Dermis blood vessel endothelial cell (primary cell): ENCODE measurements at places on chromosomes 7 and 10.

DNA sequence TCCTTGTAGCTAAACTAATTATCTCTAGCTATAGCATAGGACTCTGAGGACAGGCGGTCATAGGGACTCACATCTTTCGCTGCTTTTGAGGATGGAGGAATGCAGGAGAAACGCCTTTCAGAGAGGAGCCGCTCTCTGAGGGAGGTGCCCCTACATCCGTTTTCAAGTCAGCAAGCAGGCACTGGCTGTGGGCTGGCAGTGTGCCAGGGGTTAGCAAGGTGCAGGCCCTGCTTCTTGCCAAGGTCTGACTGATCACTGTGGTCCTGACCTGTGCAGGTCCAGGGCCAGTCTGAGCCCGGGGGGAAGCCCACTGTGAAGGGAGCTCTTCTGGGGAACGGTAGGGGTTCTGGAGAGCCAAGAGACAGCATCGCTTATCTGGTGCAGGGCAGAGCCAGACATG, 89.4 kb downstream of the SH3PXD2A start:
- peak; percentile 54 for DNase-seq

- DNase-seq, result peak; percentile 98
These were observed 84.7 kb downstream of the NRP1 start for GRCh38 chr10:33249659-33250345.

DNA sequence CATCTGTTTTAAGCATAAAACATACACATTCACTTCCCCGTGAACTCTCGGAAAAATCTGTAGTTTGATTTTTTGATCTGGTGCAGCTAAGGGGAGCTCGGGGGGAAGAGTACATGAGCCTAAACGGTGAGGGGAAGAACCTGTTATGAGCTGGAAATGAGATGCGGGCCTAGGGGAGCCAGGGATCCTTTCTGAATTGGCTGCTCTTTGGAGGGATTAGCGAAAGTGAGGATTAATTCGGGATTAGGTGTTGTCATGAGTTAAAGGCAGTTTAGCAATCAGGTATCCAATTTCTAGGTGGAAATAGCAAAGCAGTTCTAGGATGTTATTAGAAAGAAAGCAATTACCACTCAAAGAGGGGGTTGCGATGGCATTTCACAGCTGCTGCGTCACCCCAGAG, 51.1 kb upstream of the ADARB2 start:
- no peak for DNase-seq

DNA sequence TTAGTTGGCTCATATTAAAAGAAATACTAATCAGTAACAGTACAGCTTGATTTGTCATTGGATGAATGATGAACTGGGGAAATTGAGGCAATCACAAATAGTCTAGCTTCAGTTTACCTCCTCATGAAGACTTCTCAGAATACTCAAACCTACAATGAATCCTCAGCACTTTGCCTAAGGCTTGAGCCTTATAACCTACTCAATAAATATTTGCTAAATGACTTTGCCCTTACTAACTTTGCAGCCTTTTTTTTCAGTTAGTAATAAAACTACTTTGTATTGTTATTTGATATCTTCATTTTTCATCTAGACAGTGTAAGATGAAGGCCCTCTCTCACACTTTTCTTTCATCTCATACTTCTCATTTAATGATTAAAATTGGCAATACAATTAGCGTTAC, 1162.5 kb upstream of the C7orf33 start:
- no peak for DNase-seq

DNA sequence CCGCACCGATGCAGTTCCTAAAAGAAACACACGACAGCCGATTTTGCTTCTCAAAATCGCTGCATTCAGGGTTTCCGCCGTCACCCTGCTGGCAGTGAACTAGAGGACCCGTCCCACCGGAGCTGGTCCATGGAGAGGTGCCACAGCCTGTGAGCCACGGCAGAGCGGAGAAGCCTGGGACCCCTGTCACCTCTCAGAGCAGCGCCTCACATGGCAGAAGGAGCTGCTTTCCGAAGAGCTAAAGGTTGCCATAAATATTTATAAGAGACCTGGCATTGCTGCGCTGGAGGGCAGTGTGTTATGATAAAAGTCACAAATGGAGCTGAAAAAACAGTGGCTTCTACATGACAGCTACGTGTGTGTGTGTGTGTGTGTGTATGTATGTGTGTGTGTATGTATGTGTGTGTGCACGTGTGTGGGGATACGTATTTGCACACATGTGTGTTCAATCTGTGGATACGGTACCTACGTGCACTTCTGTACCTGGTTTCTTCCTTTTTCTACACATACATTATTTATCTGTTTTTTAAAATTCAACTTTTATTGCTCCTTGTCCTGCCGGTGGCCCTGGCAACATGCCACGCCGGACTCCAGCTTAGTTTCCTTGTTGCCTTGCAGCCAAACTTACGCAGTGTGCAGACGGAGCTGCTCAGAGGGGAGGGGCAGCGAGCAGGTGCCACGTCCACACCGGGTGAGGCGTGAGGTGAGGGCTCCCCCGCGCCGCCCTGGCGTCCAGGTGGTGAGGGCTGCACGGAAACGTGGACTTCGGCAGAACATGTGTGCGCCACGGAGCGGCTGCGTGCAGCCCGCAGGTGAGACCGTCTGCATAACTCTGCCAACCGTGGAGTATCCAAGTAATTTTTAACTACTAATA, 115.2 kb upstream of the PITRM1 start:
- no peak for DNase-seq

DNA sequence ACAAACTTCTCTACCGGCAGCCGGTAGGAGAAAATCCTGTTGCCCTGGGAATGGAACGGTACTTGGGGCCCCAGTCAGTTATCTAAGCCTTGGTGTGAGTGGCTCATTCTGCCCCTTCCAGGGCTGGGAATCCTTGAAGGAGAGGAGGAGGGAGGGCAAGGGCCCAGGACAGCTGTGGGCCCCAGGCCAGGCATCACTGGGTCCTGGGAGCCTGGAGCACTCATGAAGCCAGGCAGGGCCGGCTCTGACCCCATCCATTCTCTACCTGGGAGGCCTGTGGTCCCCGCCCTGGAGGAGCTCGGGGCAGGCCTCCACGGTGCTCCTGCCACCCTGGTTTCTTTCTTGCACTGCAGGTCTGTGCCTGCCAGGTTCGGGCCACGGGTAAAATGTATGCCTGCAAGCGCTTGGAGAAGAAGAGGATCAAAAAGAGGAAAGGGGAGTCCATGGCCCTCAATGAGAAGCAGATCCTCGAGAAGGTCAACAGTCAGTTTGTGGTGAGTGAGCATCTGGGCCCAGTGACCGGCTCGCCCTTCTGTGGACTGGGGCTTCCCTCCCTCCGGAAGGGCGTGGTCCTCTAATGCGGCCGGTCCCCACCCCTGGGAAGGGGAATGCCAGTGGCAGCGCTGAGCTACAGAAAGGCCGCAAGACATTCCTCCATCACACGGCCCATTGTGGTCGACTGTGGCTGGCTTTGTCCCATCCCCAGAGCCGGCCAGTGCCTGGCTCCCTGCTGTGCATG, 111.3 kb downstream of the RGS10 start:
- no peak for DNase-seq

DNA sequence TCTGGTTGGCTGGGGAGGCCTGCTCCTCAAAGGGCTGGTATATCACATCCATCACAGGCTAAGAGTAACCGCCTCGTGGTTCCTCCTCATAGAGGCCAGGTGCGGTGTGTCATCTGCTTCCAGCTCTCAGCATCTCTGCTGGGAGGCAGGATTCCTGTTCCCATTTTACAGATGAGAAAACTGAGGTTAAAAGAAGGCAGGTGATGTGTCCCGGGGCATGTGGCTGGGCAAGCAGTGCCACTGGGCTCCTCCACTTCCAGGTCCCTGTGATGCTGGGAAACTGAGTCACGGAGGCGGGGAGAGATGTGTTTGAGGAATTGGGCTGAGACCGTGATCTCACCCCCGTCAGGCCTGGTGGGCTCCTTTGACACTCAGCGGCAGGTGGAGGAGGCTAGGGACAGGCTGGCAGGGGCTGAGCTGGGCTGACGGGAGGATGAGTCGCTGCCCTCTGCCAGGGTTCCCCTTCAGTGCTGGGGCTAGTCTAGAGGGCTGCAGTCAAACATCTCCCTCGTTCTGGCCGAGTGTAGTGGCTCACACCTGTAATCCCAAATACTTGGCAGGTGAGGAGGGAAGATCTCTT, 9.4 kb downstream of the ARPC1B start:
- DNase-seq, result no peak

- DNase-seq, result no peak
These were observed 313.3 kb downstream of the FGFR2 start for GRCh38 chr10:121284936-121285335.

DNA sequence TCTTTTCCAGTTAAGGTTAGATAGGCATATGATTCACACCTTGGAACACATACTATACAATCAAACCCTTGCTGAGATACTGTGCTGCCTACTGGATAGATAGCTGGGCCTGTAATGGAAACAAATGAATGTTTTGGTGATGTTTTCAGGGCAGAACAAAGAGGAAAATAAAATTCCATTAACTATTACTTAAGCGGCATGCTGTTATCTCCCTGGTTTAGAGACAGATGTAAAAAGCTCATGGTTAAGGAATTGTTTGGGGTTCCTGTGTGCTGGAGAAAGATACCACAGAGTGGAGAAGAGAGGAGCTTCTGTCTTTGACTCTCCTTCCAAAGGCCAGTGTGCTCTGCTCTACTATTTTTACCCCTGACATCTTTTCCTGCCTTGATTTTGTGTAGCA, 341.1 kb downstream of the PLXDC2 start:
- DNase-seq, result no peak

GRCh38 chr7:114819616-114820362, 102.1 kb upstream of the MDFIC start:
- peak; percentile 80 for DNase-seq

- DNase-seq, result no peak
These were observed 253.8 kb downstream of the CSTF2T start for GRCh38 chr10:51445588-51445987.

GRCh38 chr10:49598164-49598856, 11.8 kb upstream of the SLC18A3 start:
- DNase-seq, result no peak

GRCh38 chr7:73487486-73487885, 34.6 kb downstream of the BAZ1B start:
- DNase-seq, result no peak

- no peak for DNase-seq
These were observed 39.8 kb downstream of the ITPRID1 start for GRCh38 chr7:31553661-31554081.

DNA sequence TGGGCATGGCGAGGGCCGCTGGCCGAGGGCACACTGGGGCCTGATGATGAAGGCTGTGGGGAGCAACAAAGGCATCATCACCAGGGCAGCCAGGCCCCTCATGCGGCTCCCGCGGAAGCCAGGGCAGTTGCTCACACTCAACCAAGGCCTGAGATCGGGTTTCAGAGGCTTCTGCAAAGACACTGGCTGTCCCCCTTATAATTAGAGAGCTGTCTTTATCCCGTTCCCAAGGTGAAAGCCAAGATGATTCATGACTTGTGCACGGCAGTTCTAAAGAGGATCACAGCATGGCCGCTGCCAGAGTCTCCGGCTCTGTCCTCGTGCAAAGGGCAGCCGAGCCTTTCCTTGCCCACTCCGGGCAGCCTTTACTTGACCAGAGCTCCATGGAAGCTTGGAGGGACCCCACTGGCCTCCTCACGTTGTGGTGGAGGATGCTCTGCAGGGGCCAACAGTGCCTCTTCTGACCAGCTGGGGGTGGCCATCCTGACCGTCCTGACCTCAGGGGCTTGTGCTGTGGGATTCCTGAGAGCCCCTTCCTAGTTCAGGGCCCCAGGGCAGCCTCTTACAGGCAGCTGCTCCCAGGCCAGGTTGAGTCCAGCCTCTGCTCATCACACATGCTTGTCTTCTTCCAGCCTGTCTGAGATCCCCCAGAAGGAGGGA, 82.3 kb downstream of the PRKAG2 start:
- no peak for DNase-seq

GRCh38 chr10:48809261-48809660, 124.6 kb downstream of the WDFY4 start:
- DNase-seq, result no peak

GRCh38 chr7:70092314-70093204, 494.3 kb downstream of the AUTS2 start:
- no peak for DNase-seq

- peak; percentile 20 for DNase-seq
These were observed 746.4 kb downstream of the TNS3 start for GRCh38 chr7:46835556-46835955.

DNA sequence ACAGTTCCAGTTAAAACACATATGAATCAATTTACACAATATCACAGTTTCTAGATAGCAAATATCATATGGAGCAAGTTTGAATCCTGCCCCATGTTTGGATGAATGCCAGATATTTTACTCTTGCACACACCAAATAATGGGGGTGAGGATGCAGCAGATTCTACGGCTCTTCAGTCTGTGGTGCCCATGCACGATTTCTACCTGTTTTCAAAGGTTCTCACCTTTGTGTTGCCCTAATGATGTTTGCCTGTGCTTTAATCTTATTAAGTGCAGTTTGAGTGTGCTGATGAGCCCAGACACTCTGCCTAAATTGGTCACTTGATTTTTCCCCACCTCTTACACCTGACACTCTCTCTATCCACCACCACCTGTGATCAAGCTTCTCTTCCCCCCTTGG, 119.6 kb downstream of the NPY start:
- no peak for DNase-seq

GRCh38 chr10:97144297-97144696, 41.5 kb downstream of the SLIT1 start:
- no peak for DNase-seq

DNA sequence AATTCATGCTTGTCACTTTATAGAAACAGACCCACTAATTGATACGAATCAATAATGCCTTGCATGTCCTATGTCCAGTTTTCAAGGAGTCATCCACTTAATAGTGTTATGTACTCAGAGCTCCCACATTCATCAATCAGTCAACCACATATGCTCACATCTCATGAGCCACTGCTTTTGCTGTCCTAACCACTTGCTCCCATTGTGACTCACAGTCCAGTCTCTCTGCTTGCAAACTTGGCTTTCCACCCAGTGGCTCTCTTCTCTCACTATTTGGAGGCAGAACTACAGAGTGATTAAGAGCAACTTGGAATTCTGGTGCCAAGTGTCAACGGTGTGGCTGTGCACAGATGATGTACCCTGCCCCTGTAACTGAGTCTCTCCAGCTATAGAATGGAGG, 166.0 kb downstream of the SNX13 start:
- no peak for DNase-seq

DNA sequence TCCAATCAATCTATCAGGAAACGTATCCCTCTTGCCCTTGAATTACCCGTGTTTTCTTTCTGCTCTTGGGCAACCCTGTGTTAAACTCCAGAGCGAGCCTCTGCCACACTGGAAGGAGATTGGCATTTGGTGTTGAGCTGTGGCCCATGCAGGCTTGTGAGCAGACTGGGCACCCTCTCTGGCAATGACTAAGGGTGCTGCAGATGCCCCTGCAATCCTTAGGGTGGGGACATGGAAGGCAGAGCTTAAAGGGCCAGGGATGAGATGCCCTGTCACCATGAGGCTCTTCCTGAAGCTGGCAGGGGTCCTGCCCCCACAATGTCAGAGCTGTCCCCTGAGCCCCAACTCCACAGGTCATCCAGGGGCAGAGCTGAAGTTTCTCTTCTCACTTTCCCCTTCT, 19.5 kb upstream of the FAM180A start:
- no peak for DNase-seq
